NCI-H2107 (cell line): ENCODE measurements at places on chromosomes 16 and 17.

DNA sequence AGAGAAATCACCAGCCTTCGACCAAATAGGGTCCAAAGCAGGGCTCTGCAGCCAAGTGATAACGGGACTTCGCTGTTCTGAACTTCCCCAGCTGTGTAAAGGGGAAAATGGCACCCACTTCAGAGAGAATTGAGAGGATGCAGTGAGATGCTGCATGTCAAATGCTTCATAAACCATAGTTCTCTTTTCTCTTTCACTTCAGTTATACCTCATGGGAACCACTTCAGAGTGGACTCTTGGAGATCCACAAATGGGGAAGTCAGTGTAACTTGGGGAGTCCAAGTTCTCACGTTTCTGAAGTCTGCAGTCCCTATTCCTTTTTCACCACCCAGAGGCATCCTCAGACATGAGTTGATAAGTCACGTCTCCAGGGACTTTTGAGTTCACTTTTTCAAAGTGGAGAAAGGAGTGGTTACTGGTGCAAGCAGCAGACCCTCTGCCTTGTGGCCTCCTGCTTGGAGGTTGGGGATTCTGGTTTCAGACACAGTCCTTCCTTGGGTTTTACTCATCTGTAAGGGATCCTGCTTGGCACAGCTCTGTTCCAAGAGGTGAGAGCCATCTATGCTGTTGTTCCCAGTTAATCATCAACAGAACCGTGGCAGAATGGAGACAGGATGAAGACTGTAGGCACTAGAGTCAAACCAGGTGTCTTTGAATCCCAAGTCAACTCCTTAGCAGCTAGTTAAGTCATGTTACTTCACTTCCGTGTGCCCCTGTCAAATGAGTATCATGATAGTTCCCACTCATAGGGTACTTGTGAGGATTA, 123.4 kb upstream of the NOL11 start:
- no peak for DNase-seq

- DNase-seq, result no peak
These were observed 502 bp downstream of the FAAP100 start for GRCh38 chr17:81551458-81552243.

DNA sequence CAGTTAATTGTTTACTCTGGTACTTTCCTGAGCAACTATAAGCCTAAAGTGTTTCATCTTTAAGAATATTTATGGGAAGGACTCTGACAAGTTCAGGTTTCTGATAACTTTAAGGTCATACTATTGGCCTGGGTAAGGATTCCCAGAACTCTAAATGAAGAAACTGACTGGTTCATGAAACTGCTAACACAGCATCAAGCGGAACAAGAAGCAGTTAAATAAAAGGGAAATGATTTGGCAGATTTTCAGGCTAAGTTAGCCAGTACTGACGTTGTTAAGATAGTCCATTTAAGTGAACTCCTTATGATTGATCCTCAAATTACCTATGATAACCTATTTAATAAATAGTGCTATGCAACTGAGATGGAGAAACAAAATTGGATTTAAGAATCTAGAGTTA, 101.6 kb upstream of the CES5A start:
- no peak for DNase-seq

DNA sequence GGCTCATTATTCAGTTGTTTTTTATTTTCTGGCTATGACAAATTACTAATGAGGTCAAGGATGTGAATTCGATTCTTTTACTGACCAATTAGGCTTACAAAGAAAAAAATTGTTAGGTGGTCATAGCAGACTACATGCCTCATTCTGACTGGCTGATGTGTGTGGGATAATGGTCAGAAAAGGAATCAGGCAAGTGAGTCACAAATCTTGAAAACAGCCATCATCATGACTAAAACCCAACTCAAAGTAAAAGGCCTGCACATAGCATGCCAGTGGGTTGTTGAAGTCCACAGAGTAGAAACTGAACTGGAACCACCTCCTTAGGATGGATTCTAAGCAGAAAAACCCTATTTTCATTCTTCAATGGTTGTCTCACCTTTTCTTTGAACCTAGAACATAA, 8.6 kb downstream of the RPGRIP1L start:
- DNase-seq, result no peak

DNA sequence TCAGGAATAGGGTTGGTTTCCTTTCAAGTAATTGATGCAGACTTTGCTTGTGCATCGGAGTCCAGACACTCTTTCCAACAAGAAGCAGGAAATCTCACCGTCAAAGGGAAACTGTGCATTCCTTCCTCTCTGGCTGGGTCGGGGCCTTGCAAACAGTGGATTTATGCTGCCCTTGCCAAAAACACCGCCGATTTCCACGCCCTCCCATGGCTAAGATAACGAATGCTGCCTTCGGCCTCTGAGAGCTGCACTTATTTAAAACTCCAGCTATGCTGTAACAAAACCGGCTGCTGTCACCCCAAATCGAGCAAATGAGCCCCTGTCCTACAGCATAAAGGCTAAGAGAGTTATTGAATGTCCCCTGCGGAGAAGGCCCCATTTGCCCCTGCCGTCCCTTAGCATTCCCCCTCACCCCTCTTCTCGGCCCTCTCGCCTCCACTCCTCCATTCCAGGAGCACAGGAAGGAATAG, 275.5 kb upstream of the IRX5 start:
- no peak for DNase-seq

- no peak for DNase-seq
These were observed 42.7 kb downstream of the SOCS3 start for GRCh38 chr17:78316867-78317789.
